ENCODE measurements at places on chromosomes 3 and 15.

DNA sequence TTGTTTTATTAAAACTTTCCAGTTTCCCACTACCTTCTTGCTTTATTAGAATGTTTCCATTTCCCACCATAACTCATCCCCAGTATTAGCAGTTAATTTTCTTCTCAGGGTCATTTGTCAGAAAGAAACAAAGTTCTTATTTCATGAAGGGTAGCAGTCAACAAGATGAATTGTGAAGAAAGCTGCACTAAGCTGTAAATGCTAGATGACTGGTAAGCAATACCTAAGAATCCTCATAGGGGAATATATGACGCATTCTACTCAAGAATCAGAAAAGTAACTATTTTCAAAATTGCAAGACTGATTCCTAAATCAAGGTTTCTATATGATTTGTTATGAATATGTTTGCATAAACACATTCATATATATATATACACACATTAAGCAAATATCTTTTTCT, 48.8 kb upstream of the WDR5B start:
- DNase-seq: no peak

DNA sequence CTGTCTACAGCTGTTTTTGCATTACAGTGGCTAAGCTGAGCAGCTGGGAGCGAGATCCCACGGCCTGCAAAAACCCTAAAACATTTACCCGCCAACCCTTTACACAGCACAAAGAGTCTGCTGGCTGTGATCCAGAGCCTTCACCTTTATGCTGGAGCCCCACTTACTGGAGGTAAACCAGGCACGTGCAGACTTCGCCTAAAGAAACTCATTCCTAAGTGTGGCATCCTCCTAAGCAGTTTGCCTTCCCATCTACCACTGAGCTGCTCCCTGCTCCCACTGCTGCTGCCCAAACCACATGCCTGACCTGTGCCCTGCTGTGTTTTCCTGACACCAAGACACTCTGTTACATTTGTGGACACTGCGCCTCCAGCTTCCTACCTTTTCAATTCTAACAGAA, 53.0 kb downstream of the CHSY1 start:
- no peak for DNase-seq

GRCh38 chr3:160851629-160852210, 95.7 kb downstream of the PPM1L start:
- DNase-seq: no peak

GRCh38 chr3:184354121-184354728, 7.2 kb downstream of the CLCN2 start:
- no peak for DNase-seq

DNA sequence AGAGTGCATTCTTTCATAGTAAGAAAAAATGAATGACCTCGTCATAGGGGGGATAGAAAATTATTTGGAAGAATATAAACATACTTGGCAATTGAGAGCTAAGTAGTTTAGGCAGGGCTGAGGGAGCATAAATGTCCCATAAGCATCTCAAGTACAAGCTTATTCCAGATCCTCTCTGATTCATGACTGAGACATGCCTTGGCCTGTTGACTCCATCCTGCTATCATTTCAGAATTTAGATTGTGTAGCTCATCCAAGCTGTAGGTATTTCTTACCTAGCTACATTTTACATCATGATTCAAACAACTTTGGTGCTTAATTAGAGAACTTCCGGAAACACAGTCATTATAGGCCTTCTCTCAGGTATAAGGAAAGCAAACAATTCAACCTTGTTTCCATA, 12.3 kb downstream of the POGLUT1 start:
- no peak for DNase-seq

DNA sequence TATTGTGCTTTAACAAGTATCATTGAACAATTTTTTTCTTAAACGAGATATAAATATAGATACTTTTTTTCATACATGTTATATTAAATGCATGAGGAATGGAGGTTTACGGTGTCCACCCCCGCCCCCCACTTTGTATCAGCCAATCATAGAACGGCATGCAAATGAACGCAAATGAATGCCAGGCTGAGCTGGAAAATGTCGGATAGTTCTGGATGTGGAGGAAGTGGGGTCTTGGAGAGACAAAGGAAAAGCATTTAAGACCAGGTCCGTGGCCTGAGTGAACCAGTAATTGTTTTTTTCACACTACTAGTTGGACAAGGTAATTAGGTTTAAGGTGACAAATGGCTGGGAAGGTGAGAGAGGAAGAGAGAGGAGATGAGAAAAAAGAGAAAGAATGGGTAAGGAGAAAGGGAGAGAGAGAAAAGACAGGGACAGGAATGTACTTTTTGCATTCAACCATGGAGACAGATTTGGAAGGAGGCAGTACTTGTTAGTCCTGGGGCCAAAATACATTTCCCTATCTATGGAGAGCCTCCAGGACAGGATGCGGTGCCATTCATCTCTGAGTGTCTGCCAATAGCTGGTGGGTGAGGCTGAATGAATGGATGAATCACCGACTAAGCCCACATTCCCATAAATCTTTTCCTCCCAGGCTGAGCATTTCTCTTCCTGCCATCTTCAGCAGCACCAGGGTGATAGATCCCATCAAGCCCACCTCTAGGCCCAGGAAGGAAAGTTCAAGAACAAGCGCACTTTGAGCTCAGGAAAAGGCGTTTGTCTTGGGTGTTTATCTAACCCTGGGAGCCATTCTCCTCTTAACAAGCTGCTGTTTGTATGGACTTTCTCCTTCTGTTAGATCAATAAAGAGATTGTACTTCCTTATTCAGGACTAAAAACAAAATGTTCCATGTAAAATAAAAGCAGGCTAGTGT, 1.4 kb upstream of the RAD18 start:
- DNase-seq: no peak

- DNase-seq: no peak
Measured at GRCh38 chr3:177886501-177886900, 649.7 kb upstream of the KCNMB2 start.

DNA sequence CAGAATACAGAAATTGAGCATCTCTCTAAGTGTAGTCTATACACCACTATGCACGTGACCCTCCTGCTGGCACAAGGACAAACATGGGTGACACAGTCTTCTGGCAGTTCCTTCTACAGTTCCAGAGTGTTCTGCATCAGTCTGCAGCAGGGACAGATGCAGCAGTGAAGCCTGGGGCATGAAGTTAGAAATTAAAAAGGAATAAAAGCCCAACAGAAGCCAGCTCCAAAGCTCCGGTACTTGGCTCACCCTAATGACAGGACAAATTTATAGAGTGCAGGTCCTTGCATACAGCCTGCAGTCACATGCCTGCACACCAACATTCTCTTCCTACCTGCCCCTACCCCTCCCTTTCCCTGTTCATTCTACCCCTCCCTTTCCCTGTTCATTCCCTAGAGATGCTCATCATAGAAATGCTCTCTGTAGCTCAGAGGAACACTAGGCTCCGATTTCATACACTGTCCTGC, 15.0 kb downstream of the UACA start:
- DNase-seq: no peak

DNA sequence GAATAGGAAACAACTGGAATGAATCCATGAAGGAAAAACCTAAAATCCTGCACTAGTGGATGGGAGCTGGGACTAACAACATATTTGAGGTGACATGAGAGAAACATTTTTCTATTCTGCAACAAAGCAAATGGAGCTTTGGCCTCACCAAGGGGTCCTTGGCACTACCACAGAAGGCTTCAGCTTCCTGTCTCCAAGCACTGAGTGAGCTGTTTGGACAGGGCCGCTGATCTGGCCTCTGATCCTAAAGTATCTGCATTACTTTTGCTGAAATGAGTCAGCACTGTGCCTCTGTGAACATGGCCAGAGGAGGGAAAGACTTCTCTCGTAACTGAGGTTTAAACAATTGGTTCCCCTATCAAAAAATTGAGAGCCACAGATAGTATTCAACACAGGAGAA, 9.0 kb downstream of the ARPP21 start:
- DNase-seq: no peak

DNA sequence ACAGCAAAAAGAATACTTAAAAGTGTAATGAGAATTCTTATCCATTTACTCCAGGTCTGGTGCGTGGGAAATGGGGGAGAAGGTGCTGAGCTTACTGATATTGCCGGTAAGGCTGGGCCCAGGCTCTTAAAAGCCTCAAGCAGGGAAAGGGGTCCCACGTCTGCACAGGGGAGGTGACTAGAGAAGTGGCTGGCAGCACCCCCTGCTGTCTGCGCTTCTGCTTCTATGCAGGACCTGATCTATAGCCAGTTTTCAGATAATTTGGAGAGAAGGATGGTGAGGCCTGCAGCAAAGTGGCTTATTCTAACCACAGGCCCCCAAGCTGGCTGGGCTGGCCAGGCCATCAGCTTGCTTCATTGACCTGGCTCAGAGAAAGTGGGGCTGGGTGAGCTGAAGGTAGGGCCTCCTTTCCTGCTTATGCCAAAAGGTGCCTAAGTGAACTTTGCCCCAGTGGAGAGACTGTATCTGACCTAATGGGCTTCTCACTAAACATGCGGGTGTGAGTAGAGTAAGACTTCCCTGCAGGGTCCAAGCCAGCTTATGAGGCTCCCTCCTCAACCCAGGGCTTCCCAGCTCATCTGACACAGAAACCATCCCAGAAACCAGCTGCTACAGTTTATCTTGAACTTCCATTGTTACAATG, 30.9 kb upstream of the ATP1B3 start:
- DNase-seq: no peak

- no peak for DNase-seq
Measured at GRCh38 chr3:24396338-24396737, 98.3 kb downstream of the THRB start.
